ENCODE measurements at places on chromosomes 16 and 17. TPM values are rescaled to one million over a fixed set of nuclear protein-coding genes. Genes with fewer than 3 reads are reported as not detected.

GPR139 gene
- not detected for total RNA-seq

FAM171A2 gene
- total RNA-seq, result 3.4 TPM

PYDC1 gene
- not detected for total RNA-seq

MPV17L gene
- 0.09 TPM for total RNA-seq

SLFN13 gene
- 0.86 TPM for total RNA-seq

LITAFD gene
- not detected for total RNA-seq

HP gene
- total RNA-seq, result not detected

RSL1D1 gene
- total RNA-seq, result 395 TPM

CLEC18A gene
- total RNA-seq, result 1.2 TPM

KRT17 gene
- total RNA-seq, result 276 TPM

CCL5 gene
- total RNA-seq, result 14.4 TPM

HOXB6 gene
- 2.4 TPM for total RNA-seq

FBRS gene
- total RNA-seq, result 9.8 TPM

TMEM238L gene
- not detected for total RNA-seq

CTF1 gene
- total RNA-seq, result 0.33 TPM

RASL10B gene
- total RNA-seq, result 0.39 TPM

GPR179 gene
- 0.11 TPM for total RNA-seq

SNN gene
- 3.5 TPM for total RNA-seq

ABI3 gene
- total RNA-seq, result not detected

SCIMP gene
- not detected for total RNA-seq

ARL5C gene
- not detected for total RNA-seq

LRRC46 gene
- not detected for total RNA-seq

PLLP gene
- 0.06 TPM for total RNA-seq

ACBD4 gene
- not detected for total RNA-seq

CDH11 gene
- total RNA-seq, result 46.9 TPM
